ENCODE measurements at places on chromosomes 12 and 14.

DNA sequence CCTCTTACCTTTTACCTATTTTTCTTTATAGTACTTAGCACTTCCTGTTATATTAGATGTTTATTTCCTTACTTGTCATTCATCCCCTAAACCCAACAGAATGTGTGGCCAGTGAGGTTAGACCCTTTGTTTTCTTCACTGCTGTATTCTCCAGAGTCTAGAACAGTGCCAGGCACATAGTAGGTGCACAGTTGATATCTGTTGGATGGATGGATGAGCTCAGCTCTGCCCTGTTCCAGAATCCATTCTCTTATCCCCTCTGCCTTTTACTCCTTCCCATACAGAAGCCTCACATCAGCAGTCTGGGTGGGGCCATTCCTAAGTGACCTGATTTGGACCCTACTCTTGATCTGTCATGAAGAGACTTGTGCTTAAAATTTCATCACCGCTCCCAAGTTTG, 94.5 kb upstream of the DACT1 start:
- DNase-seq = no peak

- no peak for DNase-seq
These were observed 37.5 kb downstream of the ZFC3H1 start for GRCh38 chr12:71626098-71626497.

GRCh38 chr14:49212721-49213120, 373.5 kb downstream of the RPS29 start:
- DNase-seq = no peak

DNA sequence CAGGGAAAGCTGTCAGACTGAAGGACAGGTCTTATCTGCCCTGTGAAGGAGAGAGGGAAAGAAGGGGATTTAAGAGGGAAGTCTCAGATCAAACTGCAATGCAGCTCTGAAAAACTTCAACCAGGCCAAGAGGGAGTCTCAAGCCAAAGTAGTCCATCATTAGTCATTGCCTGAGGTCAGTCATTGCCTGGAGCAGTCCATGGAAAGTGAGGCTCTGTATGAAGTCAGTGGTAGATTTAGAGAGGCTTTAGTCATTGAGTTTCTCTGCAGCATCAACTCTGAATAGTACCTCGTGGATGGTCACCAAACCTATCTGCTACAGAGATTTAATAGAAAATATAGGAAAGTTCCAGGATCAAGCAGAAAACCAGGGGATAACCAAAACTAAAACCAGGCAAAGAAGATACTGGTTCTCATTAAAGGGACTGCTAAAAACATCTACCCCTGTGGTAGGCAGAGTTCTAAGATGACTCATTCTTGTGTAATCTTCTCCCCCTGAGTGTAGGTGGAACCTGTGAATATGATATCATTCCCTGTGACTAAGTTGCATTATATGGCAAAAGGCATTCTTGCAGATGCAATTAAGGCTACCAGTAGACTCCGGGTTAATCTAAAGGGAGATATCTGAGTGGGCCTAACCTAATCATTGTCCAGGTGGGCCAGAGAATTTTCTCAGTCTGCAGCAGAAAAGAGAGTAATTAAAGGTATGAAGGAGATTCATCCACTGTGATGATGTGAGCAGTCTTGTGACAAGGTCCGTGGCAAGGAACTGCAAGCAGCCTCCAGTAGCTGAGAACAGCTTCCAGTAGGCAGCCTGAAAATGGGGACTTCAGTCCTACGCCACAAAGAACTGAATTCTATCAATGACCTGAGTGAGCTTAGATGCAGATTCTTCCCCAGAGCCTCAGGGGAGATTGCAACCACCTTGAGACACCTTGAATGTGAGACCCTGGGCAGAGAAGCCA, 123.1 kb downstream of the GALC start:
- DNase-seq = no peak

GRCh38 chr12:13117029-13117428, 13.6 kb upstream of the GSG1 start:
- DNase-seq = no peak

GRCh38 chr14:98226411-98226810, 1045.6 kb downstream of the BCL11B start:
- DNase-seq = no peak

DNA sequence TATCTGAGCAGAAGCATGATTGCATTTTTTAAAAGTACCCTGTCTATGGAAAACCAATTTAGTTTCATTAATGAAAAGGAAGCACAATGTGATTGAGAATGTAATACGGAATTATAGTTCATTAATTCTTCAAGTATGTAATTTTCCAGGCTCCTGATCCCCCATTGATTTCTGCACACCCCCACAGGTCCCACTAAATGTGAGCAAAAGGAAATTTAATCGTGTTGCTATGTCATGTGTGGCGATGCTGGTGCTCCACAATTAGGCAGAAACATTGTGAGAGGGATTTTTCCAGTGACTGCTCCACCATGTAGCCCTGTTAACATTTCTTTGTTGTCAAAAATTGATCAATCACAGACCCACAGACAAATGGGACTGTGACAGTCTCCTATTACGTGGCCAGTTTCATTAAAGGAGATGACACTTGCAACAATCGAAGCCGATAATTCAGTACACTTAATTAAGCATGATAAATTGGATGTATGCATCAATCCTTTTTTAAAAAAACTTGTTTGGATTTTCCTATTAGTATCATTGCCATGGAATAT, 306.0 kb downstream of the NELL2 start:
- DNase-seq = no peak

GRCh38 chr12:57476162-57476992, 3.3 kb downstream of the ARHGAP9 start:
- DNase-seq = no peak

DNA sequence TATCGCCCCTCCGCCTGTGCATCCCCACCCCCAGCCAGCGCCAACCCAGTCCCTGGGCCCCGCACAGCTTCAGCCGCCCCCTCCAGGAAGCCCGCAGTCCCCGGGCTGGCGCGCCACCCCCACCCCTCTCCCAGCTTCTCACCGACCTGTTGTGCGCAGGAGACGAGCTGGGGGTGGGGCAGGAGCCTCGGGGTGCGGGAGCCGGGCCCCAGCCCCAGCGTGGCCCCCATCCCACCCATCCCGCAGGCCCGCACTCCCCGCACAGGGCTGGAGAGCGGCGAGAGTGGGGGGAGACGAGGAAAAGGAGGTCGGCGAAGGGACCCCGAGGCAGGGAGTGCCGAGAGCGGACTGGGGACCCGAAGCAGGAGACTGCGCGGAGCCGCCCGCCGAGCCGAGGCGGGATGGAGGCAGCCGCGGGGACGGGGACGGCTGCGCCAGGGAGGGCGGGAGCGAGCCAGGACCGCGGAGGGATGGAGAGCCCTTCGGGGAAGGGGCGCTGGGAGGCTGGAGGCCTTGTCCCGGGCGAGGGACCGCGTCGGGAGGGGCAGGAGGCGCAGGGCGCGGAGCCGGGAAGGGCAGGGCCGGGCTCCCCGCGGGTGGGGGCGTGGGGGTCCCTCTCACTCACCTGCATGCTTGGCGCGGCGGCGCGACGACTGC, 498 bp downstream of the PIANP start:
- no peak for DNase-seq

Measured in ovary (tissue), 10 donors.